Stimulated activated CD4-positive, alpha-beta T cell treated with anti-CD3 and anti-CD28 coated beads, Interleukin-4, amount 100 ng/mL, for 24 hours (primary cell): ENCODE measurements at places on chromosomes 1 and 21.
A peak's percentile ranks its signal among the peaks of the same experiment; 100 is the strongest.

DNA sequence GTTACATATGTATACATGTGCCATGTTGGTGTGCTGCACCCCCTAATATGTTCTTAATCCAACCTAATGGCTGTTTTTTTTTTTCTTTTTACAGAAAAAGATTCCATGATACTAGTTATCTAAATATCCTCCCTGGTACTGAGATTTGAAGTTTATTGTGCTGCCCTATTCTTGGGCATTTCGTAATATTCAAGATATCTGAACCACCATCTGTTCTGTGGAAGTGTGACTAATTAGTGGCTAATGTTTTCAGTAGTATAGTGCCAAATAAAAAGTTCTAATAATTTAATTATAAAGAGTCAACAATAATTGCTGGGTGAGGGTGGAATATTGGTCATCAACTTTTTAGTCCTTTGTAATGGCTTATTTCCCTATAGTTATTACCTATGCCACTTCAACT is 217.5 kb downstream of the GABPA start:
- DNase-seq = no peak

DNA sequence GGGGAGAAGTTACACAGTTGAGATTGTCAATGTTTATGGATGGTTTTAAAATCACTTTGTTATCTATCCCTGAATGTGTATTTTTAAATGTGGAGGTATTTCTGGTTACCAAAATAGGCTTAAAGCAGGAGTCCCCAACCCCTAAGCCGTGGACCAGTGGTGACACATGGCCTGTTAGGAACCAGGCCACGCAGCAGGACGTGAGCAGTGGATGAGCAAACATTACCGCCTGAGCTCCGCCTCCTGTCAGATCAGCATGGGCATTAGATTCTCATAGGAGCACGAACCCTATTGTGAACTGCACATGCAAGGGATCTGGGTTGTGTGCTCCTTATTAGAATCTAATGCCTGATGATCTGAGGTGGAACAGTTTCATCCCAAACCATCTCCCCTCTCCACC is 151.6 kb downstream of the GALNT2 start:
- DNase-seq = no peak

DNA sequence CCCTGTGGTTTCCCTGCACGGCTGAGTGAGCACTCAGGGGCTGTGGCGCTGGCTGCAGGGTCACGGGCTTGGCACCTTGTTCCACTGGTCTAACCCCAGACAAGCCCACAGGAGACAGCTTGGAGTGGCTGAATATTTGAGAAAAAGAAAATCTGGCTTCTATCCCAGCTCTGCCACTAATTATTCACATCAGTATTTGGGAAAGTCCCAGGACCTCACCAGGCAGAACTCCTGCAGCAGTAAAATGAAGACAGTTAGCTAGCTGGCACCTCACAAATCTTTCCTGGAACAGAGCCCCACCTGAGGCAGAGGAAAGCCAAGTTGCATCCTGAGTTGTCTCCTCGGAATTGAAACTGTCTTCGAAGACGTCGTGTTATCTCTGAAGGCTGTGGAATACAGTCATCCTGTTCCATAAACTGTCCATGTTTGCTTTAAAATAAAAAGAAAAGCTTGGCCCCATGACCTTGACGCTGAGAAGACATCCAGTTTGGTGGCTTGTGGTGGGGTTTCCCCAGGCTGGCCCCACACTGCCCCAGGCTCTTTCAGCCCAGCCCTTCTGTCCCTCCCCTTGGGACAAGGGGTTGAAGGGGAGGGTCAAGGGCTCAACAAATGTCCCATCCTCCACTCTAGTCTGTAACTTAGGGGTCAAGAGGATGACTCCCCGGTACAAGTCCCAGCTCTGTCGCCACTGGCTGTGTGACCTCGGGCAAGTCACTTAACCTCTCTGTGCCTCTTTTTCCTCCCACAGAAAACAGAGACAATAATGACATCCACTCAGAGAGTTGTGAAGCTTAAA is 93.8 kb upstream of the TMPRSS2 start:
- no peak for DNase-seq

DNA sequence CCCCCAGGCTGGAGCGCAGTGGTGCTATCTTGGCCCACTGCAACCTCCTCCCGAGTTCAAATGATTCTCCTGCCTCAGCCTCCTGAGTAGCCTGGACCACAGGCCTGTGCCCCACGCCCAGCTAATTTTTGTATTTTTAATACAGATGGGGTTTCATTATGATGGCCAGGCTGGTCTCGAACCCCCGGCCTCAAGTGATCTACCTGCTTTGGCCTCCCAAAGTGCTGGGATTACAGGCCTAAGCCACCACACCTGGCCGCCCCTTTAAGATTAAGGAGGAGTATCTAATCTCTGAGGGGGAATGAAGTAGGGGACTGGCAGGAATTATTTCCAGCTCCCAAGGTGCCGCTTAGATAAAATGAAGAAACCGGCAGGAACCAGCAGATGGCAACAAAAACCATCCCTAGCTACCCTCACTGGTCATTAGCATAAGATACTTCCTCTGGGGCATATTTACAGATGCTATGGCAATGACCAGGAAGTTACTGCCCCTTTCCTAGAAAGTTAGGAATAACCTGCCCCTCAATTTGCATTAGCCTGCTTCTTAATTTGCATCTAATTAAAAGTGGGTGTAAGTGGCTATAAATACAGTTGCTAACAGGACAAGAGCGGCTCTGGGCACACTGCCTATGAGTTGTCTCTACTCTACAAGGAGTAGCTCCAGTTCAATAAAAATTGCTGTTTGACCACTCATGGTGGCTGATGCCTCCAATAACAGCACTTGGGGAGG is 7.1 kb upstream of the NSUN4 start:
- no peak for DNase-seq

DNA sequence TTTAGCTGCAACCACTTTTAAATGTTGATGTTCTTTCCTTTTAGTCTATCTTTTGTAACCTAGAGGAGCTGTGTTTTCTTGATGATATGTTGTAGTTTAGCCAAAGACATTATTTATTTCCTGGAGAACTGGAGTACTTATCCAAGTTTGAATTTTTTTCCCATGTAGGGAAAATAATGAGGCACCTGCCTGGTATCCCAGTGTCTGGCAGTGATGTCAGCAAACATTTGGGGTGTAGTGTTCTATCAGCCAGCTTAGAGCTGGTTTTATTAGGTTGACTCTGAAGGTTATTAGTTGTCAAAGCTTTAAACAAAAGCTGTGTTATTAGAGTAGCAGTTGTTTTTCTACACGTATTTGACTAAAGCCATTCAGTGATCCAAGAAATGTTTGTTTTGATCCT is 3.2 kb downstream of the CTPS1 start:
- no peak for DNase-seq

GRCh38 chr21:46092026-46092764 is 5.7 kb upstream of the COL6A2 start:
- peak; percentile 1 for DNase-seq

DNA sequence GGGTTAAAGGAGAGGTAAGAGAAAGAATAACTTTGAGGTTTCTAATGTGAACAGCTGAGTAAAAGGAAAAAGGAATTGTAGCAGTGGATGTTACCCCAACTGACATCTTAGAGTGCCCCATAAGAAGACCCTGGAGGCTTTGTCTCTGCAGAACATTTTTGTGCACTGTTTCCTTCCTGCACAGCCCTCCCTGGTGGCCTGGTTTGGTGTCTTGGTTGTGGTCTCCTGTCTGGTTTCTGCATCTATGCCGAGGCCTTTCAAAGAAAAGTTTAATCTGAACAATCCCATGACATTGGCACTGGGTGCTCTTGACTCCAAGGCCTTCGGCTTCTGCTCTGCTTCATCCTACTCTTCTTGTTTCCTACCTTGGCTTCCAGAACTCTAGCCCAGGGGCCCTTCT is 57.8 kb downstream of the RHOU start:
- DNase-seq = no peak

- no peak for DNase-seq
Observed at GRCh38 chr1:42420911-42421585, 34.8 kb downstream of the ZMYND12 start.

DNA sequence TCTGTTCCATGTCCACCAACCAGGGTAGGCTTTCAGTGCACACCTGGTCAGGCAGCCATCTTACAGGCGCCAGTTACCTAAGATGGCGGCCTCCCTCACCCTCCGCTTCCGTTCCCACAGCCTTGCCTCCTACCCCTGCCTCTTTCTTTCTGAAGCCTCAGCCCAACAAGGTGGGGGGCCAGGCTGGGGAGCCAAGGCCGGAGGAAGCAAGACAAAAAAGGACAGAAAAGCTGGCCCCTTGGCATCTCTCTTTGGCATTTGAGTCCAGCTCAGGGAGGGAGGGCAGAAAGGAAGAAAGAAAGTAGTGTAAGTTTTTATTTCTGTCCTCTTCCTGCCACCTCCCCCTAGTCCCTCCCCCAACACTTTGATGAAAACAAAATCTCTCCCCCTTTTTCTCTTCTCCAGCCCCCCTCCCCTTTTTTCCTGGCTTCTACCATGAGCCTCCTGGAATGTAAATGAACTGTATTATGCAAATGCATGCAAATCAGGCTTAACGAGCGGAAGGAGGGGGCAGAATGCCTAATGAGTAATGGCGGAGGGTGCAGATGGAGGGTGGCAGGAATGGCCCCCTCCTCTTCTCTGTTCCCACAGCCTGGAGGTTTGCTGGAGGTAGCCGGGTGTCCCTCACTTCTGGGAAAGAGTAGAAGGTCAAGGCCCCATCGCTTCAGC is 43.8 kb downstream of the RHBG start:
- DNase-seq = no peak
